Ovary (tissue), 10 donors: ENCODE measurements at places on chromosomes 6 and 20.

DNA sequence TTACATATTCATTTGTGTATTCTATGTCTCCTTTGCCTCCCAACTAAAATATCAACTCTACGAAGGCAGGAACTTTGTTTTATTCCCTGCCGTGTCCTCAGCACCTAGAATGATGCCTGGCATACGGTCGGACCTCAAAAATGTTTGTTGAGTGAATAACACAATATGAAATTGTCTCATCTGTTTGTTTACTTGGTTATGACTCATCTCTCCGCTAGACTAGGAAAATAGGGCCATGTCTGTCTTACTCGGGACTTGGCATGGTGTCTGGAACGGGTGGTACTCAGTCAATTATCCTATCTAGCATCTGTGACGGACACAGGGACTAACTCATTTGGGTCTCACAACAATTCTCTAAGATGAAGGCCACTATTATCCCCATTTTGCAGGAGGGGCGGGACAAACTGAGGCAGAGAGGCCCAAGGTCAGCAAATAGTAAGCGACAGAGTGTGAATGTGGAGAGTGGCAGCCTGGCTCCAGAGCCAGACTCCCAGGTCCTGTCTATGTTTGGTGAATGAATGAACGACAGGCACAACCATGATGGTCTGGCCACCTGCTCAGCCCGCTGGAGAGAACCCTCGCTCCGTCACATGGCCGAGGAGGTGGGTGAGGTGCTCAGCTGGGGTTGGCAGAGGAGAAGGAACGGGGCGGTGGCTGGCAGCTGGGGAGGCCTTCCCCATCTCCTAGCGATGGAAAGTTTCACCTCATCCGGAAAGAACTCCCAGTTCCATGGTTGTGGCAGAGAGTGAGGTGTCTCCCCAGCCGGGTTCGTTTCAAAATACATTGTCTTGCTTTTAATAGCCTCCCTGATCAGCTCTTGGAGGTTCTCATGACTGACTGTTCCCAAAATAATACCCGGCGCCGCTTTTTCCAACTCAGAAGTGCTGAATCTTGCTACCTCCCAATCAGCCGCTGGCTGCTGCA, 27.6 kb upstream of the NFATC2 start:
- no peak for DNase-seq

- no peak for DNase-seq
Observed at GRCh38 chr6:84976526-84977362, 212.3 kb upstream of the TBX18 start.

- no peak for DNase-seq
Observed at GRCh38 chr6:11968241-11968806, 43.8 kb upstream of the HIVEP1 start.

DNA sequence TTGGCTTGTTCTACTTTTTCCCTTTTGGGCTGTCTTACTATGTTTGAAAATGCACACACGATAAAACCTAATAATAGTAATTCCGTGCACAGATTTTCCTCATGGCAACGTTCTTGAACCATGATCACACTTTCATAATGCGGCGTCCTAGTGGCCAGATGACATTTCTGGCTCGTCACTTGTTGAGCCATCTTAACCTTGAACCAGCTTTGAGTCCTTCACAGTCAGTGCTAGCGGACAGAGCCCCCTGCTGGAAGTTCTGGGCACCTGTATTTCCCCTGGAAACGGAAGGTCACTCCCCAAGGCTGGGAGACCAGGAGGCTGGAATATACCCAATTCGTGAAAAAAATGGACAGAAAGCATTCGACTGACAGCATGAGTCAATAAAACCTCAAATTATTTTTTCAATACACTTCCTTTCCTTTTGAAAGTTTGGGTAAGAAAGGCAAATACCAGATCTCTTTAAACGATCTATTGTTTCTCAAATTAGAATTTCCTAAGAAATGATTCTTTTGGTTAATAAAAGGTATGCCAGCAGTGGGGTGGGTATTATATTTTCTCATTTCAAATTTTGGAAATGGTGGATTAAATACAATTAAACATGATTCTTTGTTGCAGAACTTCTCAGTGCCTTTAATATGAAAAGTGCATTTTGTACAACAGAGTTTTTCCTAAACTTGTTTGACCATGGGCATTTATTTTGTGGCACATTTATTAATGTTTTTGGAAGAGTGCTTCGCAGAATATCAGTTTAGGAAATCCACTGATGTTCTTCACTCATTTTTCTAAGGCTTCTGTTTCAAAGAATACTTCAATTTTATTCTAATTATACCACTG, 542.3 kb downstream of the QKI start:
- peak; percentile 71 for DNase-seq

- no peak for DNase-seq
Observed at GRCh38 chr6:3650076-3650958, 101.2 kb downstream of the PXDC1 start.

GRCh38 chr6:52489881-52490280, 69.7 kb downstream of the EFHC1 start:
- no peak for DNase-seq

DNA sequence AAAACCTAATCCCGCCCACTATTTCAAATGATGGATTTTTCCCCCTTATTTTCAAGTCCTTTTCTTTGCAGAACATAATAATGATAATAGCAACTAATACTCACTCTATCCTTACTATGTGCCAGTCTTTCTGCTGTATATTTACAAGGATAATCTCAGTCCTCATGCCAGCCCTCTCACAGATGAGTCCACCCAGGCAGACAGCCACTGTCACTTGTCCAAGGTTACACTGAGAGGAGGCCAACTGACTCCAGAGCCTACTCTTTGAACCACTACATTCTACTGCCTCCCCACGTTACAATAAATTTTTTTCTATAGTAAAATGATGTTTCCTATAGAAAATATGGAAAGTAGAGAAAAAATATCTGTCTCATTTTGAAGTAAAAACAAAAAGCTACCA, 30.9 kb downstream of the ELOVL5 start:
- DNase-seq = no peak

DNA sequence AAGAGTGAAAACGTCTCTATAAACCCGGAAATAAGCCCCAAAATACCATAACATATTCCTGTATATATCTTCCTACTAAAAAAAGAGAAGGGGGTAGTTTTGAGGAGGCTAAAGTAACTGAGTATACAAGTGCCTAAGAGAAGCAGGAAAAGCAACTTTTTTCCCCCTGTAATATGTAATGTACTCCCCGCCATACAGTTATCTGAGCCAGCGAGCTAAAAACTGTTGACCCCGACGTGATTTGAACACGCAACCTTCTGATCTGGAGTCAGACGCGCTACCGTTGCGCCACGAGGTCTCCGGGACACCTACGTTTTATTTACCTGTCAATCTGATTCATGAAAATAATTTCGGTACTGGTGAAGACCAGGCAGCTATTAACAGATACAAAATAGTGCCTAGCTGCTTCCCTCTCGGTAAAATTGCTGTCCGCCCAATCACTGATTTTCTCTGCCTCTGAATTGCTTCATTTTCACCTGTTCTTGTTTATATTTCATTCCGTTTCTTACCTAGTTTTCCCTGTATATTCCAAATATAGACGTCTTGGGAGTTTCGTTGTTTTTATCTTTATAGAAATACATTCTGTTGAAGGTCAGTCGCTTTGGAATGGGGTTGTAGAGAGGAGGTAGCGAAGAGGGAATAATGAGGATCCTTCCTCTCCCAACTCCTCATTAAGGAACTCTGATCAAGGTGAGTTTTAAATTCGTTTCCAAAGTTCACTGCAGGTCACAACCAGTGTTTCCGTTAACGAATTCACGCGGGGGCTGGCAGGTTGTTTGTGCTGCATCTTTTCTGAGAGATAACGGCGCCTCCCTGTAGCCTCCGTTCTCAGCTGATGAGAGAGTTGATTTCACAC, 33.6 kb upstream of the BTN3A2 start:
- no peak for DNase-seq

DNA sequence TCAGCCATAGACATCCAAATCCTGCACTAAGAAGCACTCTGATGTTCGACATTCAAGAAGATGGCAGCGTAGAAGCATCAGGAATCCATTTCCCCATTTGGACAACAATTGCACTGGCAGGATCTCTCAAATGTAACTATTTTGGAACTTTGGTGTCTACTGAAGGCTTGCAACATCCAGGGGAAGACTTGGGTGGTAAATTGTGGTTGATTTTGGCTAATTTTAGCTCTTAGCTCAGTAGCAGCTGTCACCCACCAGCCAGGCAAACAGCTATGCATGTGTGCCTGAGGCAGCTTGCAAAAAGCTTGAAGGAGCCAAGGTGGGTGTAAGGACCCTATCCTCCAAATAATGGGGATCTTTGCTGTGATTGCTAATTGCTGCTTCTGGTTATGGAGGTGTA, 35.1 kb upstream of the PPP1R3G start:
- DNase-seq = no peak

DNA sequence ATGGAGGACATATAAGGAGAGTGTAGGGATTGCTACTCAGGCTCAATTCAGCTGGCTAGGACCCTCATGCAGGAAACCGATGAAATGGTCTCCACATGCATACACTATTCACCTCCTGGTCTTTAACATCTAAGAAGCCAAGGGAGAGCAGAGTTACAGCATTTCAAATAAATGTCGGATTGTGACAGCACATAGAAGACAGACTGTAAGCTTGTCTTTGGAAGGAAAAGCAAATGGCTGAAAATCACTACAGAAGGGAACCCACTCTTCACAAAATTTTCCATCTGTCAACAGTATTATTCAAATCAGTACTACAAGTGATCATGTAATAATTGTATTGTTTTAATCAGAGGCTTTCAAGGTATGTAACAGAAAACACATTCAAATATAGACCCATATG, 72.9 kb downstream of the ATG5 start:
- no peak for DNase-seq

DNA sequence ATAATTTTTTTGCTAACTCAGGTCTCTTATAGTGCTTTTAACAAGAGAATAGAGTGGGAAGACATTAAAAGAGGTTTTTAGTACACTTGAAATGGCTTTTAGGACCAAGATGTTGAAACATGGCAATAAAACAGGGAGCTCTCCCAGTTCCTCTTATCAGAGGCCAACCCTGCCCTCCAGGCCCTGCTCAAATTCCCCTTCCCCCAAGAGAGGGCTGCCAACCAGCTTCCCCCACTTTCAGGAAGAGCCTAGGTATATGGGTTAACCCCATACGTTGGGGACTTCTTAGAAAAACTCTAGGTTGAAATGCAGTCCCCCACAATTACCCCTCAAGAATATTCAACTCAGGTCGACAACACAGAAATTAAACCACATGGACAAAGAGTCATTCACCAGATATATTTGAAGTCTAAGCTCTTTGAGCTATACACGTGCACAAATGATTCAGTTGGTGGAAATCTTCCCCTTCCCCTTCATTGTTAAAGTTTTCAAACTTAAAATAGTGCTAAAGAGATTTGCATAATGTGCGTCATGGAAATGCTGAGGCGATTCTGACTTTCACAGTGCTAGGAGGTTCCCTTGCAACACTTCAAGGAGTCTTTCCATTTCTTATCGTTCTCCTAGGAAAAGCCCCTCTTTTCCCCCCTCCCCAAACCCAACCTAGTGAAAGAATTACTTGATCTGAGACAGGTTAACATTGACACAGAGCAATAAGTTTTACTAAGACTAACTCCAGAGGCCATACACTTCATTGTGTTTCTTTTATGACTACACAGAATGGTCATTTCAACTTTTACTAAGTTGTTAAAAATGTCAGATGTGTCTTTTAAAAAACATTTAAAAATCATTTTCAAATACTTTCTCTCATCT, 49.8 kb upstream of the ENPP5 start:
- DNase-seq = no peak

- no peak for DNase-seq
Observed at GRCh38 chr6:106163966-106164877, 78.1 kb downstream of the PRDM1 start.

DNA sequence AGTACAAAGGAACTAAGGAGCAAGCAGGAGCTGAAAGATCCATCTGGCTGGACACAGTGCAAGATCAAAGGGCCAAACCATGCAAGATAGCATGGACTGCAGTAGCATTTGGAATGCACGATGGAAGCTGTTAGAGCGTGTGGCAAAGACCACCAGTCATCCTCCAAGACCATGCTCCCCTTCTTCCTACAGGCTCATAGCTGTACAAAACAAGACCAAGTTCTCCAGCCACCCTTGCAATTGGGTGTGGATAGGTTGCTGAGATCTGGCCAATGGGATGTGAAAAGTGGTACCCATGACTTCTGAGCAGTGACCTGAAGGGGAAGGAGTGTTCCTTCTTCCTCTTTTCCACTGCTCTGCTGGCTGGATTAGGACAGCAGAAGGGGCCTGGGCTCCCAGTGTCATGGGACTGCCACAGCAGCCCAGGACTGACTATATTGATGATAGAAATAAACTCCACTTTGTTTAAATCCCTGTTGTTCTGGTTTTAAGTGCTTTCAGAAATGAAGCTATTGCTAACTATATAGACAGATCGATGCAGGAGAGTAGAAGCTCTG, 64.9 kb downstream of the SLC22A23 start:
- no peak for DNase-seq

DNA sequence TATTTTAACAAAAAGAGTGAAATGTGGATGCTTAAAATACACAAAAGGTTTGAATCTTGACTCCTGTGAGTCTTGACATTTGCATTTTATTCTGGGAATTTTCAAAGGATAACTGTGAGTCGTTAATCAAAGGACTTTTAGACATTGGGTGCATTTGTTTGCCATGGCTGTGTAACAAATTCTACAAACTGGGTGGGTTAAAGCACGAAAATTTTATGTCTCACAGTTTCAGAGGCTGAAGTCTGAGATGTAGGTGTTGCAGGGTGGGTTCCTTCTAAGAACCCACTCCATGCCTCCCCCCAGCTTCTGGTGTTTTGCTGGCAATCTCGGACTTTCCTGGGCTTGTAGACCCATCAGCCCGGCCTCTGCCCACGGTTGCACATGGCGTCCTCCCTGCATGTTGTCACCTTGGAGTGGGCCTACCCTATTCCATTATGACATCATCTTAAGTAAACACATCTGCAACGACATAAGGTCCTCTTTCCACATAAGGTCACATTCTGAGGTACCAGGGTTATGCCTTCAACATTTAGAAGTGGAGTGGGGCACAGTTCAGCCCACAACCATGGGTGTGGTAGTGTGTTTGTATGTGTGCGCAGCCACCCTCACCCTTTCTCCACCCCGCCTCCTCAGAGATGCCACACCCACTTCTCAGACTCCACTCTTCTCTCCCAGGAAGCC, 113.1 kb downstream of the FOXA2 start:
- no peak for DNase-seq

GRCh38 chr6:54737247-54737646, 109.3 kb upstream of the FAM83B start:
- DNase-seq = no peak
